ENCODE measurements at places on chromosomes 6 and 20.
A peak's percentile ranks its signal among the peaks of the same experiment; 100 is the strongest.

DNA sequence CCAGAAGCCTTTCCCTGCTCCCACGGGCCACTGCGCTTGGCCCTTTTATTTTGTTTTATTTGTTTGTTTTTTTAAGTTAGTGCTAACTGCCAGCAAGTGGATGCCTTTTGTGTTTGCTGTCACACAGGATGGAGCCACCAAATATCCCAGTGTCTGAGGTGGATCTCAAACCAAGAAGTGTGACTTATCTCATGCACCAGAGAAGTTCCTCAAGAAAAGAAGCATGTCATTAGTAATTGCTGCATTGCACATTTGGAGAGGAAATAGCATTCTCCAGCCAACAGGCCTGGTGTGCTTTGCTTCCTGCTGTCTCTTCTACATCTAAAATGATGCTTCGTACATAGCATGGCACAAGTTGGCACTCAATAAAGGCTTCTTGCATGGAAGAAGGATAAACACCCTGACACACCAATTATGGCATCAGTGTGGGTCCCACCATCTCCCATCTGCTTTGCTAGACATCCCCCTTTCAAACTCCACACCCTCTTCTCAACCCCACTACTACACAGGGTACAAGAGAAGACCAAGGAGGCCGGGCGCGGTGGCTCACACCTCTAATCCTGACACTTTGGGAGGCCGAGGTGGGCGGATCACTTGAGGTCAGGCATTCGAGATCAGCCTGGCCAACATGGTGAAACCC lies 1.9 kb upstream of the ATP9A start:
- no peak for DNase-seq

DNA sequence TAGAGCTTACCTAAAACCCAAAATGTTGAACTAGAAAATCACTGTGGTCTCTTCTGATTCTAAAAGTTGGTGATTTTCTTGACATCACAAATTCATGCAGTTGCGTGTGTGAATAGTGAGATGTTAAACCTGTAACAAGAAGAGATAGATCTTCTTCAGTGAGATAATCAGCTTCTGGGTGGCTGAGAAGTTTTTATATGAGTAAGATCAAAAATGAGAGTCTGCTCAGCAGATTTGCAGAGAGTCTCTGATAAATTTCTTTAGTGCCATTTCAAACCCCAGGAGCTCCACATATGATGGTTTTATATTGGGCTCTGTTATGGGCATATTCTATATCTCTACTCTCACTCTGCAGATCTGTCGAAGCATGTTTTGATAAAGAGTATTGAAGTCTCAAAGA lies 185.4 kb downstream of the ZFAND3 start:
- no peak for DNase-seq

DNA sequence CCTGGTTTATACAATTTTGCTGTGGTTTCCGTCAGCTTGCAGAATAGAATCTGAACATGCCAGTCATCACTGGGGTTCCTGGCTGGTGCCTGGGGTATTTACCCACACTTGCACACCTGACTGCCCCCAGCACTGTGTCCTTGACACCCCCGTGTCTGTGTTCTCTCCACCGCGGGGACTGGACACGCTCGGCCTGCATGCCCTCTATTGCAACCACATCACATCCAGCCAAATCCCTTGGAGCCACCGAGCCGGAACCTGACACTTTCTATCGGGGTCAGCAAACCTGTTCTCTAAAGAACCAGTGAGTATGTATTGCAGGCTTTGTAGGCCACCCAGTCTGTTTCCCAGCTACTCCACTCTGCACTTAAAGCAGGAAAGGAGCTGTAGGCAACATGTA lies 527.5 kb downstream of the PRKN start:
- DNase-seq: no peak

GRCh38 chr6:105740946-105741645 lies 338.2 kb upstream of the PREP start:
- DNase-seq: no peak

DNA sequence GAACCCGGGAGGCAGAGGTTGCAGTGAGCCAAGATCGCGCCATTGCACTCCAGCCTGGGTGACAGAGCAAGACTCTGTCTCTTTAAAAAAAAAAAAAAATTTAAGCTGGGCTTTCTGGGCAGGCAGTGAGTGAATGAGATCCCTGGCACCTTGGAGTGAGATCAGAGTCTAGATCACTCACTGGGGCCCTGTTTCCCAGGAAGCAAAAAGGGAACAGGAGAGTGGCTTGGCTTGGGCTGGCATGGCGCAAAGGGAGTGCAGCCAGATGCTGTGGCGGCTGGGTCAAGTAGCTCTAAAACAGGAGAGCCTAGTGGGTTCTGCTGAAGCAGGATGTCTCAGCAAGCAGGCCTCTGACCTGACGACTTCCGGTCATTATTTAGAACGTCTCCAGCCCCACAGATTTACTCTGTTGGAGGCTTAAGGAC lies 10.4 kb downstream of the PLCG1 start:
- peak; percentile 27 for DNase-seq

GRCh38 chr6:112054001-112054400 lies at the start of gene CCN6:
TSS of gene CCN6 (plus strand) at chr6:112054104. CDS start at chr6:112054358, 254 bp downstream.
- no peak for DNase-seq

DNA sequence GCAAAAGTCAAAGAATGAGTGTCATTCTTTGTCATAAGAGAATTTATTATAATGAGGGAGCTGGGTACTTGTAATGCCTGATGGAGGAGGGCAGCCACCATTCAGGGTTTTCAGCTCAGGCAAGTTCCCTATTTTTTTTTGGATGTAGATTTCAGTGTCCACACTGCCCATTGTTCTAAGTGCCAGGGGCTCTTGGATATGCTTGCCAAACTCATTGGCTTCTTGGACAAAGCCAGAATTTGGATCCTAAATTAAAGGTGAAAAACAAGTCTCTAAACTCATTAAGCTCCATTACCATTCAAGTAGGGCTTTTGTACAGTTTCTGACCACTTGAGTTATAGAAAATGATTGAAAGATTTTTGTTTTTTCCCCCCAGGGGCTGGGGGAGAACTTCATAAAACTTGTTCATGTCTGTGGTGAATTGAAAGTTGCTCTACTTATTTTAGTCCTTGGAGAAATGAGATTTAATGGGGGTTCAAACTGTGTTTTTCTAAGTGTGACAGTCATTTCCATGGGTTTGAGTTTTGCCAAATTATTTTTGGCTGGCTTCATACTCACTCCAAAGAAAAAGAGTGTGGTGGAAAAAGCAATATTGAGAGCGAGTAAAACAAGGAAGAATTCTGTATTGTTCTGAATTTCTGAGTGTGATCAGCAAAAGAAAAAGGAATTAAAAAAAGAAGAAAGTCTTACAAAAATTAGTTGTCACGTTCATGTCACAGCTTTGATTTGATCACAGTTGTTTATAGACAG lies 46.0 kb downstream of the TIAM2 start:
- no peak for DNase-seq

GRCh38 chr20:15930311-15931305 lies 642.6 kb downstream of the KIF16B start:
- DNase-seq: peak; percentile 56

GRCh38 chr20:49356676-49357075 lies 78.8 kb upstream of the ZNFX1 start:
- DNase-seq: no peak

GRCh38 chr6:24692003-24692402 lies 25.1 kb downstream of the ACOT13 start:
- no peak for DNase-seq

DNA sequence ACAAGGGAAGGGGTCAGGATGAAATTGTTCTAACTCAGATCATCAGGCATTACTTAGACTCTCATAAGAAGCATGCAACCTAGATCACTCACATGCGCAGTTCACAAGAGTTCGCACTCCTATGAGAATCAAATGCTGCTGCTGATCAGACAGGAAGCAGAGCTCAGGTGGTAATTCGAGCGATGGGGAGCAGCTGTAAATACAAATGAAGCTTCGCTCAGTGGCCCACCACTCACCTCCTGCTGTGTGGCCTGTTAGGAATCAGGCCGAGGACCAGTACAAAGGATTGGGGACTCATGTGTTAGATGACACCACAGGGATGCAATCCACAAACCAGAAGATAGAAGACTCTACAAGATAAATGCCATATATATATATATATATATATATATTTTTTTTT lies 31.5 kb upstream of the TOP1 start:
- no peak for DNase-seq

All from hippocampal formation (tissue), 2 donors.